ENCODE measurements at places on chromosomes 7 and 10.
A peak's percentile ranks its signal among the peaks of the same experiment; 100 is the strongest.

- no peak for DNase-seq
Observed at GRCh38 chr7:37445064-37445723, 3.5 kb downstream of the ELMO1 start.

DNA sequence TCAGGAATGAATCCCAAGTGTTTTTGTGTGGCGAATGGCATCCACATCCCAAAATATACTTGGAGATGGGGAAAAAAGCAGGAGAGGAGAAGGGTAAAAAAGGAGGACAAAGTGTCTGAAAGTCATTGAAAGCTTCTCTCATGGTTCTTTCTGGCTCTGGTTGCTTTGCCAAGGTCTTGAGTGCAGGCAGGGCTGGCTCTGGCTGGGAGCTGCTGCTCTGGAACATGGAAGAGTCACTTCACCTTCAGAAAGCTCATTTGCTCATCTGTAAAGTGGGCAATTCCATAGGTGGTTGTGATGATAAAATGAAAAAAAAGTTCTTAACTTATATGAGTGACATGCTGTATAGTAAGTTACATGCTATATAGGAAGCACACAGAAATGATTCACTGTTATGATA lies 2.9 kb upstream of the PRSS2 start:
- no peak for DNase-seq

GRCh38 chr7:123329988-123330643 lies 130.3 kb upstream of the SLC13A1 start:
- no peak for DNase-seq

DNA sequence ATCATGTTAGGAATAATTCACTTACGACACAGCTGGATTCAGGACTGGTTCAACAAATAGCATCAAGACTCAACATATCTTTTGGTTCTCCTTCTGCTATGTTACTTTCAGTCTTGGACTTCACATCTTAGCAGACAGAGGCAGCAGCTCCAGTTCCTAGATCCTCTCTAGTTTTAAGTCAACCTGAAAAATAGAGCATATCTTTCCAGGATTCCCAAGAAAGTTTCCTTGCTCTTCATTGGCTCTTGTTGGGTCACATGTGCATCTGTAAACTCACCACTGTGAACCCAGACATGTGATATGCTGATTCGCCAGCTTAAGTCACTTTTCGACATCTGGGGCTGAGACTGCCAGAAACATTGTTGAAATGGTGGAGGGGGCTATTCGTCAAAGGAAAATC lies 210.1 kb upstream of the KMT2E start:
- DNase-seq, result no peak

GRCh38 chr10:104119996-104120395 lies 2.0 kb upstream of the SFR1 start:
- DNase-seq, result no peak

GRCh38 chr10:69891057-69891617 lies 89.4 kb downstream of the COL13A1 start:
- no peak for DNase-seq

DNA sequence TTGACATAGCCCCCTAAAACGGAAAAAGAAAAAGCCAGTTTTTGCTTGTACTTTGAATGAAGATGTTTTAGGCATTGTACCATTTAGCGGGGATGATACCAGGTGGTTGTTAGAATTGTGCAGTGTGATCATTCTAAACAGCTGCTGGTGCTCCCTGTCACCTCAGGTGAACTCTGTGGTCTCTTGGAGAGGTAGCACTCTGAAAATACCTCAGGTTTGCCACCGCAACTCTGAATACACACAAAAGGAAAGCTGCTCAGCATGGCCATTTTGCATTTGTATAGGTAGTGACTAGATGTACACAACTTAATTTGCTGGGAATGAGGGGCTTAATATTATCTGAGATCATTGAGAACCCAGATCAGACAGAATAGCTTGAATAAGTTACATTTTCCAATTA lies 52.6 kb downstream of the PLEKHA8 start:
- DNase-seq, result peak; percentile 12

GRCh38 chr7:81410471-81411117 lies 359.3 kb downstream of the HGF start:
- DNase-seq, result peak; percentile 82

GRCh38 chr10:51000164-51000563 lies 74.1 kb upstream of the PRKG1 start:
- DNase-seq, result no peak

DNA sequence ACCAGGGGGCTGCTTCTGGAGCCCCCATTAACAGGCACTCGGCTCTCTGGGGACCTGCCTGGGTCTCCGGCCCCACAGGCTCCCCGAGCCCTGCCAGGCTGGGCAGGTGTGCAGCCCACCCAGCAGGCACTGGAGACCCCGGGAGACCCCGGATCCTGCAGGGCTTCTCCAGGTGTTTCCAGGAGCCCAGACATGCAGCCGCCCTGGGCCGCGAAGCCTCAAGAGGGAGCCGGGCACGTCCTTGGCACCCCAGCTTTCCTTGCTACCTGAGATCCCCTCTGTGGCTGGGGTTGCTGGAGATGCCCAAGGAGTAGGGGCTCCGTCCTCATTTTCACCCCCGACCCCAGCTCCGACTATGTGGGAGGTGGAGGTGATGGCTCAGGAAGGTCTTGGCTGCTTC lies 7.7 kb upstream of the AMZ1 start:
- no peak for DNase-seq

DNA sequence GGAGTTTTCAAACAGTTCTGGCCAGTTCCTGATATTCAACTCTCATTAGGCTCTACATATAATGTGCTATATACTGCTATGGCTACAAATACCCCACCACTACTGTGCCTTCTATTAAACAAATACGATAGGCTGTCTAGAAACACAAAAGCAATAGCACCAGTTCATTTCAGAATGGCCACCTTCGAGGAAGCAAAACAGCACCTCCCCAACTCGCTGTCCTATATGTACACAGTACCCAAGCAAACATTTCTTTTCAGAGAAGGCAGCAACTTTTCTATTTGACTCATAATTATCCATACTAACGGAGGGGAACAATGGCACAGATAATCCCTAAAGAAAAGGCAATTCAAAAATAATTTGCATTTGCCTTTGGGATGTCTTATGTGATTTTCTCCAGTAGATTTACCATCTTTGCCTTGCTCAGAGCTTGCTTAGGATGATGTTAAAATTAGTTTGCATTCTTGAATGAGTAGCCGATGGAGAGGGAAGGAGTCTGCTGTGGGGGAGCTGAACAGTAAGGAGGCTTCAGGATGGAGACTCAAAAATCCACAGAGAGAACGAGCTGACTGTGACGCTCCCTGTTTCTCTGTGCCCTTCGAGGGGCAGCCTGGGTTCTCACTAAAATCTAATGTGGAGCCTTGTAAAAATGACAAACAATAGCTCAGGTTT lies 218.7 kb downstream of the FANK1 start:
- no peak for DNase-seq

GRCh38 chr7:120337308-120337907 lies 64.4 kb downstream of the KCND2 start:
- DNase-seq, result no peak

- no peak for DNase-seq
Observed at GRCh38 chr10:19021162-19021561, 27.4 kb upstream of the MALRD1 start.

- DNase-seq, result no peak
Observed at GRCh38 chr7:103076764-103077163, 1.8 kb downstream of the ARMC10 start.

DNA sequence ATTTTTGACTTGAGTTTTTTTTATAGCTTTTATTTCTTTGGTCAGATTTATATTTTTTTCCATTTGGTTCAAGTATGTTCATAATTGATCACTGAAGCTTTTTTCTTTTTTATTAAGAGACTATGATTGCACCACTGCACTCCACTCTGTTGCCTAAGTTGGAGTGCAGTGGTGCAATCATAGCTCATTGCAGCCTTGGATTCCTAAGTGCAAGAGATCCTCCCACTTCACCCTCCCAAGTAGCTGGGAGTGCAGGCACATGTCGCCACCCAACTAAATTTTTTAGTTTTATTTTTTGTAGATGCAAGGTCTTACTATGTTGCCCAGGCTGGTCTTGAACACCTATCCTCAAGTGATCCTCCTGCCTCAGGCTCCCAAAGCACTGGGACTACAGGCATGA lies 97.7 kb upstream of the KIF5B start:
- DNase-seq, result no peak

GRCh38 chr7:55382251-55382650 lies 17.1 kb downstream of the LANCL2 start:
- DNase-seq, result no peak

Data from DMS79 (cell line).